ENCODE measurements at places on chromosomes 2 and 18. TPM values are rescaled to one million over a fixed set of nuclear protein-coding genes. Genes with fewer than 3 reads are reported as not detected.

GRCh38 chr18:80218341-80219227, 28.7 kb downstream of the PARD6G start:
- no peak for DNase-seq

DNA sequence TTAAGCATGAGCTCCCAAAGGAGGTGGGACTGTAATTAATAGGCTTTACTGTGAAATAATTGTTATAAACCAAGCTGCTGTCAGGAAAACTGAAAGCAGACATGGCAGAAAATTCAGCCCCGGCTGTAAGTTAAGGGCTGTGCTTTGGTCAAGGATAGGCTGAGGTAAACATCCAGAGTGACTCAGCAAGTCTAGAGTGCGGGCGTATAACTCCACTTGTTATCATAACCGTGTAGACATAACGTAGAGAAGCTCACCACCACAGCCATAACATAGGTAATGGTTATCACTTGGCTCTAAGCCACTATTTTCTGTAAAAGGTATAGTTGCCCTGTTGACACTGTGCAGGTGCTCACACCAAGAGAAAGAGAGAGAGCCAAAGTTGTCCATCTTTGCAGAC, 316.8 kb downstream of the DCDC2C start:
- no peak for DNase-seq

Gene MYL1
- not detected for total RNA-seq

Gene NEDD4L
- 26.2 TPM for total RNA-seq

Gene FAM124B
- 7.9 TPM for total RNA-seq
